ENCODE measurements at places on chromosomes 4 and X.

GRCh38 chr4:87857789-87858188, 25.0 kb downstream of the MEPE start:
- no peak for DNase-seq

DNA sequence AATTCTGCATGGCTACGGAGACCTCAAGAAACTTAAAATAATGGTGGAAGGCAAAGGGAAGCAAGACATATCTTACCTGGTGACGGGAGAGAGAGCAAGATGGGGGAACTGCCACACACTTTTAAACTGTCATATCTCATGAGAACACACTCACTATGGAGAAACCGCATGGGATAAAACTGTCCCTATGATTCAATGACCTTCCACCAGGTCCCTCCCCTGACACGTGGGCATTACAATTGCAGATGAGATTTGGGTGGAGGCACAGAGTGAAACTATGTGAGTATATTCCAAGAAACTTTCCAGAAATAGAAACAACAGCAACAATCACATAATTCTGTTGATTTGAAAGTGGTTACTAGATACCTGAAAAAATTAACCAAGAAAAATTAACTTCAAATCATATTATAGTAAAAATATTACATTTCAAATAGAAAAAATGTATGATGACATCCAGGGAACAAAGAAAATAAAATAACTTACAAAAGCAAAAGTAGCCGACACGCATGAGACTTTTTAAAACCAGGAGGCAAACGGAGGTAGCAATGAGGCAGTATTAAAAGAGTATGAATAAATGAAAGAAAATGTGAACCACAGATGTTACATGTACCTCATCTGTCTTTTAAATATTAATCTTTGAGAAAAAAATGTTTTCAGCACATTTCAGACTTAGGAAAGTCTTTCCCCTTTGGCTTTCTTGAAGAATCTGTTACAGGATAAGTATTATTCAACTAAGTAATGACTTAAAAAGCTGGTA, 879.5 kb downstream of the TECRL start:
- no peak for DNase-seq

DNA sequence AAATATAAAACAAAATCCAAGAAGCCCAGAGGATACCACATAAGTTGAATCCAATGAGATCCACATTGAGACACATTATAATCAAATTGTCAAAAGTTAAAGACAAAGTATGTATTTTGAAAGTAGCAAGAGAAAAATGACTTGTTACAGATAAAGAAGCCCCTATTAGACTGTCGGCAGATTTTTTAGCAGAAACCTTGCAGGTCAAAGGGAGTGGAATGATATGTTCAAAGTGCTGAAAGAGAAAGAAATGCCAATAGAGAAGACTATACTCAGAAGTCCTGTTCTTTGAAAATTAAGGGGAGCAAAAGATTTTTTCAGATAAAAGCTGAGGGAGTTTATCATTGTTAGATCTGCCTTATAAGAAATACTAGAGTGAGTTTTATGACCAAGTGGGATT, 148.9 kb upstream of the EPHA5 start:
- no peak for DNase-seq

DNA sequence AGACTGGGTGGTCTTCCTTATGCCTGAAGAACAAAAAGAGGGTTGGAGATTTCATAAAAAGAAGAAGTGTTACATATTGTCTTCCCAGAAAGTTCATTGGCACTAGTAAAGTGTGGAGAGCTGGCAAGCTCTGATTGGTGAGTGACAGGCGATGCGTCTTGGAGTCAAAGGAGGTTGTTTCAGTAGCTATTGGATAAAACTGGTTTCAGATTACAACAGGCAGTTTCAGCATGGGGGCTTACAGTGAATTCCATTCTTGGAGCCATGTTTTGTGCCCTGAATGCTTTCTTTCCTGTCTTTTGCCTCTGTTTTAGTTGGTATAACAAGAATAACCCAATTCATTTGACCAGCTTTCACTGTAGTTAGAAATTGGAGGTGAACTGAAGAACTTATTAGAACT, 750.5 kb downstream of the ADGRL3 start:
- no peak for DNase-seq

- DNase-seq, result no peak
These were observed 49.8 kb upstream of the KLF3 start for GRCh38 chr4:38614231-38614630.

- no peak for DNase-seq
These were observed 892 bp downstream of the IL1RAPL2 start for GRCh38 chrX:104566681-104567501.

- no peak for DNase-seq
These were observed 39.6 kb upstream of the GPR78 start for GRCh38 chr4:8540586-8540985.

GRCh38 chrX:11702420-11702819, 36.7 kb upstream of the ARHGAP6 start:
- no peak for DNase-seq

- DNase-seq, result no peak
These were observed 9.8 kb downstream of the ZBTB33 start for GRCh38 chrX:120260369-120260768.

GRCh38 chr4:56575820-56576429, 70.3 kb downstream of the ARL9 start:
- DNase-seq, result no peak

GRCh38 chr4:145279122-145279960, 99.0 kb upstream of the OTUD4 start:
- DNase-seq, result no peak

DNA sequence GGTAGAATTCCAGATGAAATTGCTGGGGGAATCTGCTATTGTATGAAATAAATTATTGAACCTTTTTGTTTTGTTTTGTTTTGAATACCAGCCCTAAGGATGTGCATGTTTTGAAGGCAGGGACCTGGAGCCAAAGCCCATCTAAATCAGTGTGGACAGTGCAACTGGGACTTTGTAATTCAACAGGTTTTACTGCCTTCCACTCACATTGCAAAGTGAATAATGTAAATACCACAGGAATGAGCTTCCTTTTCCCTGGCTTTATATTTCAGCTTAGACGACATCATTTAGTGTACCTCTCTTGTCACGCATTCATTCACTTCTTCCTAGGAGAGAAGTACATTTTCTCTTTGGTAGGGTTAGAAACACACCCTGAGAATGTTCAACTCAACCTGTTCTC, 795.0 kb downstream of the CENPC start:
- DNase-seq, result no peak

GRCh38 chrX:78333521-78333920, 6.1 kb upstream of the CYSLTR1 start:
- no peak for DNase-seq

DNA sequence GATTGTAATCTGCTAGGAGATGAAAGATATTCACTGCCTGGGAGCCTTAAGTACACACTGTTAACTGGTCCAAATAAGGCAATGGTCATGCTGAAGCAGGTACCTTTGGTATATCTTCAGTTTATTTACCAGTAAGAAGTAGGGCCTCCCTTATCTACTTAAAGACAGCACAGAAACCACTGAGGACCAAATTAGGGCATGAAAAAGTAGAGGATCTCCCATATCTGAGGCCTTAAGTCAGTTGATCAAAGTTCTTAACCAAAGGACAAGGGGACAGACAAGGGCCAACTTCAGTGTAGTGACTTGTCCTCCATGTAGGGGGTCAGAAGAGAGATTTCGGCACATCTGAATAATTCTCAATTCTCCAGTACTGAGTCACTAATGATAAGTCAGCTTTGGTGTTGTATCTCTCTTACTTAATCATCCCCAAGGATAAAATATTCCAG, 59.1 kb downstream of the AMELX start:
- DNase-seq, result no peak

DNA sequence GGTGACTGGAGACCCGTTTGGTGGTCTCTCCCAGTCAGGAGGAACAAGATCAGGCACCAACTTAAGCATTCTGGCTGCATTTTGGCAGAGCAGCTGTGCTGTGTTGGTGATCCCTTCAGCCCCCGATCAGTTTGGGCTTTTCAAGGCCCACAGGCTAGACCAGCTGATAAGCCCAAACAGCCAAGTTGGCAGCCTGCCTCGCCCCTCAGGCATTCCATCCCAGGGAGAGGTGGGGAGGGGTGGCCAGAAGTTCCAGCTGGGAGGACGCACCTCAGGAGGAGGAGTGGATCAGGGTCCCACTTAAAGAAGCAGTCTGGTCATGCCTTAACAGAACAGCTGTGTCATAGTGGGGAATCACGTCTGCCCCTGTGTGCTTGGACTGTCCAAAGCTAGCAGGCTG, 105.8 kb downstream of the CHIC1 start:
- no peak for DNase-seq

DNA sequence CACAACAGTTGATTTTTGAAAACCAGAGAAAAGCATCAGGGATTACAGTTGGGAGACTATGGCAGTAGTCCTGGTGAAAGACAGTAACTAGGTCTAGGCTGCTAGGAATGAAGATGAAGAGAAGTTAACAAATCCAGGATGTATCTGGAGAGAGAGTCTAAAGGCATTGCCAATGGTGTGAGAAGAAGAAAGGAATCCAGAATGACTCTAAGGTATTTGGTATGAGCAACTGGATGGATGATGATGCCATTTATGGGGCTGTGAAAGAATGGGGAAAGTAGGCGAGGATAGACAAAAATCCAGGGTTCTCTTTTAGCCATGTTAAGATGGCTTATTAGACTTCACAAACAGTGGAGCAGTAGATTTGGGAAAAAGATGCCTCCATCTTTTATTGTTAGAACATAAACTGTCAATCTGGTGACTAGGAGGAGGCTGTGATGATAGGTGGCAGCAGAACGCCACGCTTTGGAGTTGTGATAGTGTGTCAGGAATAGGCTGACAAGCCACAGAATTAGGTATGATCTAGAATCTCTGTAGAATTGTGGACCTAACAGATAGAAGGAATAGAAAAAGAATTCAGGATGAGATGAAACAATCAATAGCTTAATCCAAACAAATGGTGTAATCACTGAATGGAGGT, 27.3 kb upstream of the JADE1 start:
- DNase-seq, result peak; percentile 47
